ENCODE measurements at places on chromosomes 7 and 10.

DNA sequence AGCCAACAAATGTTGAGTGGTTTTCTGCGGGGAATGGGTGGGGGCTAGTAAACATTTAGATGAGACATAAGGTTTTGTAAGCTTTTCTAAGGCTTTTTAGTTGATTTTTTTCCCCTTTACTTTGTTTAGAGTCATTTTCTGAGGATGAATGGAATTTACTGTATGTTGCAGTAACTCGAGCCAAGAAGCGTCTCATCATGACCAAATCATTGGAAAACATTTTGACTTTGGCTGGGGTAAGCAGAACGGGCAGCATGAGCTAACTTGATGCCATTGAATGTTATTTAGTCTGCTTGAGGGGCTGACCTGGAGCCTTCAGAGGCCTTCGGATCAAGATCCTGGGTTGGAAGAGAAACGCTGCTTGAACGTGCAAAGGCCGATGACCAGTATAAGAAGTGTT is 37.3 kb downstream of the FBH1 start:
- DNase-seq: no peak

- no peak for DNase-seq
These were observed 284.5 kb upstream of the SEMA3D start for GRCh38 chr7:85471307-85471706.

GRCh38 chr10:57897611-57898010 is 370.1 kb downstream of the IPMK start:
- DNase-seq: no peak

DNA sequence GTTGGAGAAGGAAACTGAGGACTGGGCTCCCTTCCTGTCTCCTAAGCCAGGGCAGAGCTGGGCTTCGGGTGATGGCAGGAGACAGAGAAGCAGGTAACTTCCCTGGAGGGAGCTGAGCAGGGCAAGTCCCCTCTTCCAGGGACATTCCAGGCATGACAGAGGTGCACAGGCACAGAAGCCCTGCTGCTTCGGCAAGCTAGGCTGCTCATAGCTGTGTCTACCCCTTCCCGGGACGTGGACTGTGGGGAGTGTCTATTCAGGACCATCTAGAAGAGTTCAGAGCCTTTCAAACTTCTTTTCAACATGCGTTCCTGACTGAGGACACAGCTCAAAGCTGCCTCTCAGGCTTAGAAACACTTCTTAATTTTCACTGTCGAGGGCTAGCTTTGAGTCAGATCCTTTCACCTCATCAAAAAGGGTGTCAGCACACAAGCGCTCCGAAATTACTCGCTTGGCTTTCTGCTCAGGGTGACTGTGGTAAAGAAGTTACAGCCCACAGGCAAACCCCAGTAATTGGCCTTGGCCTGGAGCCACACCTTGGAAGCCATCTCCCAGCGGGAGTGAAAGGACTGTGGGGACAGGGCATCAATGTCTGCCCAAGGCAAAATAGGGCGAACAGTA is 63.7 kb upstream of the STEAP1B start:
- DNase-seq: no peak

GRCh38 chr10:62618054-62618453 is 186.5 kb upstream of the ADO start:
- DNase-seq: no peak

DNA sequence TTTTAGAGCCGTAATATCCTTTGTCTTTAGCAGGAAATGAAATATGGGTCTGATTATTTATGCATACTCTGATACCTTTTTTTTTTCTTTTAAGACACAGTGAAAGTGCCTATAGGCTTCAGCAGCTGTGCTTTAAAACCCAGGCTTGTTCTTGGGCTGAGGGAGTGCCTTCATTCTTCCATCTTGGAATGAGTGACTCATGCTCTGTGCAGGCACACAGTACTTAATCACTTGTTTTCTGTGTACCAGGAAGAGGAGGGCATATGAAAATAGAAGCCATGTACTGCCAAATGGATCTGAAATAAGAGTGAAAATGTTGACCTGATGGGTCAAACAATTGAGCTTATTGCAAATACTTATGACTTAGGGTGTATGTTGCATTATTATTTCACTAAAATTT is 12.0 kb downstream of the INPP5F start:
- DNase-seq: no peak

GRCh38 chr7:16634271-16634738 is 11.2 kb downstream of the ANKMY2 start:
- DNase-seq: no peak

GRCh38 chr7:50599385-50599784 is 34.2 kb upstream of the DDC start:
- peak; percentile 39 for DNase-seq

- DNase-seq: no peak
These were observed 49.5 kb downstream of the CHN2 start for GRCh38 chr7:29243910-29244655.

- no peak for DNase-seq
These were observed 249.2 kb downstream of the PHTF2 start for GRCh38 chr7:78047800-78048199.

All from NCI-H2081 treated with DMSO at 0.1 percent for 48 hours (cell line).